ENCODE measurements at places on chromosomes 16 and 17.

DNA sequence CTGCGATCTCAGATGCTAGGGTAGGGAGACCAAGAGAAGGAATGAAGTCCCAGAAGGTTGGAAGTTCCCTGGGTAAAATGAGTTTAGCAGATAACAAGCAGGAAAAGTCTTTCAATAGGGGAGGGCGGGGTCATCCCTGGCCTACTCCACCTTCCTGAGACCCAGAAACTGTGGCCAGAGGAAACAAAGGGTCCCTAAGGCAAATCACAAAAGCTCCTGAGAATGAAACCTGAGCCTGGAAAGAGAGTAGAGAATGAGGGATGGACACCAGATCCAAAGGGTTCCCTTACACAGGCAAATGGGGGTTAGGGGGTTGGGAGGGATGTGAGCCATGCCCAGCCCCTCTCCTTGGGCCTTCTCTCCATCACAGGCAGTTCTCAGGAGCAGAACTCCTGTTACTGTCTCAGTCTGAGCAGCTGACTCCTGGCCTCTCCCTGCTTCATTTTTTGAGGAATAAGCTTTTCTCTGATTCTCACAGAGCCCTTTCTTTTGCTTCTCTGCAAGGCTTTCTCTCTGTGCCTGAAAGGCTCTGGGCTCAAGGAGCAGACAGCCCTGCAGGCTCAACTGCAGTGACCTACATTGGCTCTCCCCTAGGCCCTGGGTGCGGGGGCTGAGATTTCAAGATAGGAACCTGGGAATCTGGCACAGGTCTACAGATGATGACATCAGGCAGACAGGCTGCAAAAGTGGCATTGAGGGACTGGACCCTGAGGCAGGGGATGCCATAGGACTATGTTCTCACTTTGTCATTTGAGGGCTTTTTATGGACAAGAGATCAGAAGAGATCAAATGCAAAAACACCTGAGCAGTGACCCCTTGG, 9.8 kb upstream of the NR1D1 start:
- no peak for DNase-seq

GRCh38 chr17:43094129-43094835, 30.9 kb downstream of the BRCA1 start:
- peak; percentile 71 for DNase-seq

- DNase-seq: peak; percentile 33
These were observed 20.5 kb downstream of the MYO15A start for GRCh38 chr17:18129041-18129502.

GRCh38 chr17:56570199-56570598, 23.3 kb upstream of the NOG start:
- DNase-seq: no peak

GRCh38 chr16:6206080-6206479, 1108.5 kb upstream of the EEF2KMT start:
- DNase-seq: no peak

DNA sequence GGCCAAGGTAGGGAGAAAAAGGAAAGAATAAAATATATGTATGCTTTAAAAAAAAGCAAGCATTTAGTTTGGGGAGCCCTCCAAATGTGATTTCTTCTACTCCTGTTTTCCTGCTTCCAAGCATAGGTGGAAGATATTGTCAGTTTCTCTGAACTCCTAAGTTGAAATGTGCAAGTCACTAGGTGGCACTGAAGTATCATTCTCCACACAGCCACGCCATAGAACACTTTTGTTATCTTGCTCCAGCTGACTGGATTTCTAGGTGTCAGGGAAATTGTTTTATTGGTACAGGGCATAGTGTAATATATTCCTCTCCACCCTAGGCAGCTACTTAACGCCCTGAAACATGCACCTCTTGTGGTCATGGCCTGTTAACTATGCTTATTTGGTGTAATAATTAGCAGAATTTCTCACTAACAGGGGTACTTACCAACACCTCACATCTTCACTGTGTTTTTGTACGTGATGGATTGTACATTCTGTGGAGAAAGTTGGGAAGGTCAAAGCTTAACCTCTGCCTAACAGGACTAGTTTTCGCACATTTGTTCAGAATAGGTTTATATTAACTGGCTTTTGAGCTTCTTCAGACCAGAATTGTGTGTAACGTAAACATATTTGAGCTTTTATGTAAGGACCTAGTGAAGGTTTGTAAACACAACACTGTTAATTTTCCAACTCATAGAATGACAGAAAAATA, 69.3 kb downstream of the FTO start:
- DNase-seq: peak; percentile 84

GRCh38 chr16:27228621-27229501, 25.5 kb downstream of the KDM8 start:
- no peak for DNase-seq

DNA sequence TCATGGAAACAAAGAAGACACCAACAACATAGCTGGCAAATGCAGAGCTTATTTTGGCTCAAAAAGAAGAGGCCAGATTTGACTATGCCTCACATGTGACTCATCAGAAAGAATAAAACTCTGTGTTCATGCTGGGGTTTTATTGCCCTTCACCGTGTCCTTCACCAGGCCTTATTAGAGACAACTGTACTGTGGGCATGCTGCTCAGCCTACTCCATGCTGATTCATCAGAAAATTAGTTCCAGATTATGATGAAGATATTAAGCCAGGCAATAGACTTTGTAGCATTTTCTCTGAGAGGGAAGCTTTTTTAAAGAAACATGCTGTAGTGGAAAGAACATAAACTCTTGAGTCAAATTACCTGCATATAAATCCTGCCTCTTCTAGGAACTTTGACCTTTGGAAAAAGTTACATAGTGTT, 89.8 kb downstream of the CYB561 start:
- peak; percentile 98 for DNase-seq

DNA sequence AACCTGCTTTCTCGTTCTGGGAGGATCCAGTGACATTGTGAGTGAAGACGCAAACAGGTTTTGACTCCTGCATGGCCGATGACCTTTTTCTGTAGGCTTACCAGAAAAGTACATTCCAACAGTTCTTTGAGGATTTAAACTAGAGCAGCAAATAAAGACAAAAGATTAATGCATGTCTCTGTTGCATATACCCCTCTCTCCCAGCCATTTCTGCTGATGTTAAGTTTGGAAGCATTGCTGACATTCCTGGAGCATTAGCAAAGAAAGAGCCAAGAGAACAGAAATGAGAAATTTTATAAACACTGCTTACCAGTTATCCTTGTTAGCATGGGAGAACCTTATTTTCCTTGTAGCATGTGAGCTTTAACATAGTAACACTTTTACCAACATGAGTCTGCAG, 49.3 kb downstream of the SIAH1 start:
- DNase-seq: peak; percentile 78

DNA sequence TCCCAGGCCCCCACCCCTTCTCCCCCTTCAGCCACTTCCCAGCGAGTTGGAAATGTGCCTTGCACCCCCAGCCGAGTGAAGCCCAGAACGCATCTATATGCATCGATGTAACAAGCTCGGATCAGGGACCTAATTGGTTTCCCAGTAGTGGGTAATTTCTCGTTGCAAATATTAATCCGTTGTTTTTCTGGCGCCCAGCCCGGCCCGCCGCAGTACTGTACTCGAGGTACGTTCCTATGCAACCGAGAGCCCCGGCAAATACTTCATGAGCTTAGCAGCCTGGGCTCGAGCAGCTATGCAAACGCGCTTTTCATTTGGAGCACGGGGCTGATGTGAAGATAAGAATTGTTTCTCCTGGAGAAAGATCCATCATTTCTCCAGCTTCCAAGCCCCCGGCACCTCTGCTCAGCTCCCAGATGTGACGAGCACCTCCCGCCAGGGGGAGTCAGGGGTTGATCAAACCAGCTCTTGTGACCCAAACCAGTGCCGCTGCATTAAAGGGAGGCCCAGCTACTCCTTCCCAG, 229.8 kb downstream of the KATNIP start:
- peak; percentile 37 for DNase-seq

- DNase-seq: no peak
These were observed 8.6 kb downstream of the GNA13 start for GRCh38 chr17:65047941-65048340.

DNA sequence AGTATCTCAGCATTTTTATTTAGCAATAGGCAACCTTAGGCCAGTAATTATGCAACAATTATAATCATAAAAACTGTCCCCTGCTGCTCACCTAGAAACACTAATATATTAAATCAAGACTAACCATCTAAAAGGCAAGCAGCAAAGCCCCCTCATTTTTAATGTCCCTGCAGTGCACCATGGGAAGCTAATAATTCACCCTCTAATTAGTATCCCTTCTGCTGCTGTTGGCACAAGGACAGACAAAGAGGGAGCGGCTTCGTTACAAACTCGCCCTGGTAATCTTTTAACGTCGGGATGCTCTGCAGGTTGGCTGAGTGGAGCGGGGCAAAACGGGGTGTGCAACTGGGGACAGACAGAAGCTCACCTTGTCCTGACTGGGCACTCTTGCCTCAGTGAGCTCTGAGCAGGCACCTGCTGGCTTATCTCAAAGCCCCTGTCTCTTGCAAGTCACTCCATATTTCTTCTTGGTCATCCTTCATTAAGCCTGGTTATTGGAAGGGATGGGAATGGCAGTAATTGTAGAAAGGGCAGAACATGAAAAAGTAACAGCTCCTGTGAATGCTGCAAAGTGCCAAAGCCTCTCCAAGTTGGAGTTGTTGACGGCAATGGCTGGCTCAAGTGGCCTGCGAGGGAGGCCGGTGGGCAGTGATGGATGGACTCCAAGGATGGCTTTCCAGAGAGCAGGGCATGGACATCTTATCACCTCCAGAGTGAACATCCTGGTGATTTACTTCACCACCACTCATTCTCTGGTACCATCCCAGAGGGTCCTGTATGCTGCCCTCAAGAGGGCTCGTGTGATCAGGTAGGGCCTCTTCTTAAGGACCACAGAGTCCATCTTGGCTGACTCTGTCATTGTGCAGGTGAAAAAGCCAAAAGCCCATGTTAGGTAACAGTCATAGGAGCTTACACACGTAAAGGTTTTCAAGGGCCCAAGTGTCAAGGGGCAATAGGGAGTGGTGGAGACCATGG, 219.6 kb upstream of the N4BP1 start:
- DNase-seq: no peak

GRCh38 chr17:44253006-44253405, 14.9 kb downstream of the SLC4A1 start:
- no peak for DNase-seq

GRCh38 chr17:12545877-12546513, 119.7 kb upstream of the MYOCD start:
- peak; percentile 53 for DNase-seq

DNA sequence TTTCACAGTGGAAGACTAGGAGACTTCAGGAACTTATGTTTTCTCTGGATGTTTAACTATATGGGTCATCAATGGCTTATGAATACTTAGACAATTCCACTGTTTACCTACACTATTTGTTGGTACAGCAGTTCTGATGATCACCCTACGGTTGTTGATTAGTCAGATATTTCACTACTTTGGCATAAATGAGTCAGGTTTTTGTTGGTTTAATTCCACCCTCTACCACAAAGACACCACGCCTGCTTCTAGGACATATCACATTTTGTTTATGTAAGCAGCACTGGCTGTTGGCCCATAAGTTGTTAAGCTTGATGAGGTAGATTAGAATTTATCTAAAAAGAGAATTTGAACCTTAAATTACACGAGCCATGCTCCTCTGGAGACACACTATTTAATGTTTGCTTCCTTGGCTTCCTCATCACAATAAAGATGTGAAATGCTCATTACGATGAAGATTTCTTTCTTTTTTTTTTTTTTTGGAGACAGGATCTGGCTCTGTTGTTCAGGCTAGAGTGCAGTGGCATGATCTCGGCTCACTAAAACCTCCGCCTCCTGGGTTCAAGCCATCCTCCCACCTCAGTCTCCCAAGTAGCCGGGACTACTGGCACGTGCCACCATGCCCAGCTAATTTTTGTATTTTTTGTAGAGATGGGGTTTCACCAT, 4.3 kb downstream of the GDE1 start:
- DNase-seq: peak; percentile 15

DNA sequence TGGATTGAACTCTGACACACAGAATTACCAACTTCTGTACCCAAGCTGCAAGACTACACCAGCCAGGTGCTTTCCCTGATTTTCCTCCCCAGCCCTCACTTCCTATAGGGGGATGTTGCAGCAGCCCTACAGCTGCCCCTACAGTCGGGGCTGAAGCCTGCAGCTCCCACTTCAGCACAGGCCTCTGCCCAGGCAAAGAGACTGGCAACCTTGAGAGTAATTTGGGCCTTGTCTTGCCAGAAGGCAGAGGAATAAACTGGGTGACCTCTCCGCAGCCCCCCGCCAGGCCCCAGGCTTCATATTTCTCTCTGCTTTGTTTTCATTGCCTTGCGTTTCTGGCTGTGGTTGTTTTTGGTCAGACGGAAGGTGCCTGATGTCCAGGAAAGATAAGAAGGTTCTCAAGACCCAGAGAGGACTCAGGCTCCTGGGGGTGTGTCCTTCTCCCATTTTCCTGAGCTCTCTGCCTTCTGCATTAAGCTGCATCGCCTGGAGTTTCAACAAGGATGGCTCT, 32.0 kb downstream of the SLC6A4 start:
- no peak for DNase-seq

DNA sequence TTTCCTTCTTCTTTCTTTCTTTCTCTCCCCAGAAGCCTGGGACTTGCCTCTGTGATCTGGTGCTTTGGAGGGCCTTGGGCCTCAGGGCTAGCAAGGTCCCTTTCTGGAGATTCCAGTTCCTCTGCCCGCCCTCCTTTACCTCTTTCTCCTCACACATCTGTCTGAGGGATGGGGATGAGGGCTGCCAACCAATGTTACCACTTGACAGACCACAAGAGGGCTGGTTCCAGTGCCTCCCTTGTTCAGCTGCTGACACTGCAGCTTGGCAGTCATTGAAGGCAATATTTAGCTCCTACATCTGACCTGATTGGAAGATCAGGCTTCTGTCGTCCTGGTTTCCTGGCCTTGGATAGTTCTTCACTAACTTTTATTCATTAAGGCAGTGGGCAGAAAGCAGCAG, 3.6 kb upstream of the ZNF652 start:
- DNase-seq: no peak

GRCh38 chr17:59634632-59635541, 15.2 kb downstream of the CLTC start:
- peak; percentile 43 for DNase-seq

DNA sequence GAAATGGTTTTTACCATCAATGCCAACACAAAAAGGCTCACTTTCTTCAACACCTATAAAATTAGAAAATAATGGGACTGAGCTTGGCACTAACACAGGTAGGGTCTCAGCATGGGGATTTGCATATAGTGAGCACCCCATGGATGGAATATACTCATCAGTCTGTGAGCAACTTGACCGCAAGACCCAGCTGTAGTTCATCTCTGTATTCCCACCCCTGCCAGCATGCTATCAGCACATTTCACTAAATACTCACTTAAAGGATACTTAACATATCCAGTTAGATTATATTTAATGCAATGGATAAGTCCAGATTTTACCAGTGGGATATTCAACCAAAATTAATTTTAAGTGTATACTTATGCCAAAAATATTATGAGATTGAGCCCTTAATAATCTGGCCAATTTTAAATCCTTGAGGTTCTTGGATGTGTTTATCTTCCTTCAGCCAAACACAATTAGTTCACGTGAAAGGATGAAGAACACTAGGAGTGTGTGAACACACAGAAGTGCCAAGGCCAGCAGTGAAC, 66.7 kb downstream of the C16orf95 start:
- no peak for DNase-seq

DNA sequence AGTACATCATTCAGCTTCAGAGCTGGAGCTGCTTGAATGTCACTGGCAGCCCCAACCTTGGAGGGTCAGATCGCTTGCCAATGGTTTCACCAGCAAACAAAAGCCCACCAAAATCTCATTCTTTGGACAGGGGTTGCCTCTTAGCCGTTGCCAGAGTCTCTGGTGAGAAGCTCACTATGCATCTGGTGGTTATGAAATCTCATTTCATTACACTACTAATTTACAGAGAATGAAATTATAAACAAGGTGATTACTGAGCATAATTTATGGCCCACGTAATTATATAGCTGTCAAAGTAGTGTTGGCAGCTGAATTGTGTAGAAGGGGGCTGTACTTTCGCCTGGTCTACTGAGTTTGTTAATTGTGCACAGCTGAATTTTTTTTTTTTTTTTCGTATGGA, 688.9 kb upstream of the KIF2B start:
- DNase-seq: no peak
